ENCODE measurements at places on chromosomes 5 and 9. TPM values are rescaled to one million over a fixed set of nuclear protein-coding genes. Genes with fewer than 3 reads are reported as not detected.

DNA sequence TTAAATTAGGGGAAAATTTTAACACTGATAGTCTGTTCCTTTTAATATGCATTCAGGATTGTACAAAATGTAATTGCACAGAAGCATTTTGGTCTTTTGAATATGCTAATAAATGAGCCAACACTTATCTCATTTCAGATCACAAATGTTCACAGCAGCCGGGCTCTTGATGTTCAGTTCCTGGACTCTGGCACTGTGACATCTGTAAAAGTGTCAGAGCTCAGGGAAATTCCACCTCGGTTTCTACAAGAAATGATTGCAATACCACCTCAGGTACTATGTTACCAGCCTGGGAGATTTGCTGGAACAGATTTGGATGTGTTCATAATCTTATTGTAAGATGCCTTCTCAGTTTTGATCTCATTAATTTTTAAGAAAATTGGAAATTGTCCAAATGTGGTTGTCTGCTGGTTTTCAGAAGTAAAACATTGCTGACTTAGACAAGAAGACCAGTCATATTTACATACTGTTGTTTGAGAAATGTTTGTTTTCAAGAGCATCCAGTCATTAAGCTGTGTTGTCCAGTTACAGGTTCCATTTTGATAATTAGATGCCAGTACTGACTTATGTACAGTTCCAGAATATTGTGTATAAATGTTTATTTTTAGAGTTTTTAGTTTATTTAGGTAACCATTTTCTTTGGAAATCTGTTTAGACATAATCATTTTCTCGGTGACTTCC lies 23.0 kb upstream of the TMOD1 start:
- DNase-seq = no peak

GRCh38 chr9:34628656-34629490 lies at the start of gene ARID3C:
TSS of gene ARID3C (minus strand) at chr9:34629066. CDS start at chr9:34628014, 1,052 bp downstream.
- DNase-seq = peak; percentile 42

GRCh38 chr9:129280623-129281271 lies 102.7 kb upstream of the IER5L start:
- no peak for DNase-seq

GRCh38 chr5:144361406-144361805 lies 190.7 kb downstream of the KCTD16 start:
- DNase-seq = no peak

- no peak for DNase-seq
Measured at GRCh38 chr5:14599476-14600127, 18.0 kb downstream of the OTULINL start.

- no peak for DNase-seq
Measured at GRCh38 chr5:168819004-168819621, 239.9 kb upstream of the PANK3 start.

- no peak for DNase-seq
Measured at GRCh38 chr9:4970970-4971641, 14.0 kb upstream of the JAK2 start.

The SPINK5 gene
- polyA plus RNA-seq = 0.32 TPM

The NR4A3 gene
- 0.34 TPM for polyA plus RNA-seq

The IFNA2 gene
- not detected for polyA plus RNA-seq

The MIGA2 gene
- polyA plus RNA-seq = 26.1 TPM

The OSMR gene
- polyA plus RNA-seq = 12.9 TPM

The BTNL8 gene
- polyA plus RNA-seq = 1.2 TPM

All from kidney (tissue), 22 donors.